Putamen (tissue), 1 donor: ENCODE measurements at places on chromosomes 7 and 10.

GRCh38 chr7:142808461-142808801 lies 37.7 kb downstream of the PRSS2 start:
- no peak for DNase-seq

DNA sequence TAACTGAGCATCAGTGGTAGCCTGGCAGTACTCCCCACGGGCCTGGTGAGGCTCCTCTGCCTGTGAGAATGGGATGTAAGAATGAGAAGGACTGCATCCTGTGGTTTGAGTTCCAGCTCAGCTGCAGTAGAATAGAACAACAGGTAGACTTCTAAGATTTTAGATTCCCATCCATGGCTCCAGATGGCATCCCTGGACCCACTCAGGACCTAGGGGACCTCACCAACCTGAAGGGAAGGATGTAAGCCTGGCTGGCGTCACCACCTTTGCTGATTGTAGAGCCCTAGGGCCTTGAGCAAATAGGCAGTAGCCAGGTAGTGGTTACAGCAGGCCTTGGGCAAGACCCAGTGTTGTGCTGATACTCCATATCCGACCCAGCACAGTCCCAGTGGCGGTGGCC lies 9.6 kb upstream of the AOC1 start:
- no peak for DNase-seq

DNA sequence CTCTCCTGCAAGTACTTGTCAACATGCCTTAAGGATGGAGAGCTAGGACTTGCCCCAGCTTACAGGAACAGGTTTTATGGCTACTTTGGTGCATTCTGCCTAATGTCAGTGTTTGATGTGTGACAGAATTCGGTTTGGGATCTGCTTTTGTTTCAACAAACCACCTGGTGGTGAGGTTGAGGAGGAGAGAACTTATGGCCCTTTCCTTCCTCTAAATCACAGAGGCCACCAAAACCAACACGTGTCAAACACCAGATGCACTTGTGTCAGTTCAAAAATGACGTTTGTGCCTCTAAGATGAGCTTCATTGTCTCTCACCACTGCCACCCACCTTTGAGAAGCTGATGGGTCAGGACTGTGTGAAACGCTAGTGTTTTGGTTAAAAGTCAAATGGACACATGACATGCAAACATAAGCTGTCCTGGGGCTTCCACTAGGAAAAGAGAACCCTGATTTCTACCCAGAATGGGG lies 83.9 kb downstream of the OSBPL3 start:
- DNase-seq: no peak

- DNase-seq: no peak
Observed at GRCh38 chr10:46540412-46541016, 15.9 kb downstream of the GPRIN2 start.

- DNase-seq: no peak
Observed at GRCh38 chr7:153402721-153403541, 643.4 kb downstream of the ACTR3B start.

DNA sequence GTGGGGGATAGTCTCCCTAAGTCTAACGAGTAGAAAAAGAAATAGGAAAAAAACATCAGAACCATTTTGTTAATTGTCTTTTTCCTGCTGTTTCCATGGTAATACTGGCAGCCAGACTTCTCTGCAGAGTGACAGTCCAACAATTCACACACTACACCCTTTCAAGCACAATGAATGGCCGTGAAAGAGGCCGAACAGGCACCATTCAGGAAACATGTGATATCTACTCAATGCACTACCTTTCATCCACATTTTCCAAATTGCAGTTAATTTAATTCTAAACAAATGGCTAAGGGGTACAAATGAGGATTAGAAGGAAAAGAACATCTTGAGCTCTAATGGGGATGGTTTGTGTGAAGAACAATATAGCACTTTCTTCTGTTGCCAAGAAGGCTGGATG lies 358.5 kb upstream of the ANKRD30A start:
- peak; percentile 76 for DNase-seq

DNA sequence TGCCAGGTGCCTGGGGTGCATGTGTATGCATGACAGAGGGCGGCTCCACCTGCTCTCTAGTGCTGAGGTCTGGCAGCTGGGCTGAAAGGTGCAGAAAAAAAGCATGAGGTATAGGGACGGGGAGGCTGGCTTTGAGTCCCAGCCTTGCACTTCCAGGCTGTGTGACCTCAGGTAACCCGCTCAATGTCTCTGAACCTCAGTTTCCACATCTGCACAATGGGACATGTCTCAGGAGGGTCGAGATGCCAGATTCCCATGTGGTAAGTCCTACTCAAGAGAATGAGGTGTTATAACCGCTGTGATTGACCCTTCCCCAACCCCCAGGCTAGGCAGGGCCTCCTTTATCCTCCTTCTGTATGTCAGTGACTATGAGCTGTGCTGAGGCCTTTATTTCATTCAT lies 48.8 kb downstream of the ARHGAP22 start:
- no peak for DNase-seq

DNA sequence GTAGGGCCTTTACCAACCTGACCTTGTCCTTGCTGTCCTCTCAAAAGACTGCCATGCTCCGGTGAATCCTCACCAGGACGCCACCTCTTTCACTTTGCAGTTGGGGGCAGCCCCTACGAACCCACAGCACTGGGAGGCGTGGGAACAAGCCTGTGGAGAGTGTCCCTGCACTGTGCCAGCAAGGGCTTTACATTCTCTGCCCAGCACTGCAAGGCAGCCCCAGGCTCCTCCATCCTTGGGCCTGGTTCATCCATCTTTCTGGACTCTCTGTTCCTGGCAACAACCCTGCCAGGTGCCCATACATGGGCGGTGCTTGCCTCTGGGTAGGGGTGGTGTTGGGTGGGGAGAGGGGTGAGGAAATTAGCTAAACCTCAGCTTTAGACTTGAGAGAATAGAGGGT lies 1.4 kb downstream of the CHAT start:
- DNase-seq: no peak

GRCh38 chr7:106623853-106624252 lies 37.1 kb downstream of the CCDC71L start:
- no peak for DNase-seq

- DNase-seq: peak; percentile 48
Observed at GRCh38 chr7:121107923-121108498, 119.5 kb downstream of the CPED1 start.

- no peak for DNase-seq
Observed at GRCh38 chr10:80171248-80171660, 34.1 kb downstream of the ANXA11 start.

- no peak for DNase-seq
Observed at GRCh38 chr10:127198721-127199120, 2.3 kb upstream of the INSYN2A start.

- no peak for DNase-seq
Observed at GRCh38 chr10:19719284-19719683, 96.9 kb upstream of the PLXDC2 start.

GRCh38 chr10:90674461-90674860 lies 183.4 kb downstream of the HTR7 start:
- no peak for DNase-seq
